ENCODE measurements at places on chromosomes 16 and 17. TPM values are rescaled to one million over a fixed set of nuclear protein-coding genes. Genes with fewer than 3 reads are reported as not detected.

Gene CDYL2
- 4.4 TPM for total RNA-seq

Gene CARD14
- not detected for total RNA-seq

Gene SDK2
- not detected for total RNA-seq

Gene DLX3
- total RNA-seq, result not detected

Gene SOST
- not detected for total RNA-seq

Gene VMO1
- not detected for total RNA-seq

Gene DNAI2
- total RNA-seq, result not detected

Gene PTX4
- total RNA-seq, result not detected

Gene MYH13
- total RNA-seq, result 0.16 TPM

Gene GP2
- not detected for total RNA-seq

Gene NTN1
- total RNA-seq, result not detected

Gene RTN4RL1
- total RNA-seq, result 0.54 TPM

Gene CCL4
- not detected for total RNA-seq

Gene CLEC10A
- not detected for total RNA-seq

Gene PITPNM3
- total RNA-seq, result 0.90 TPM

Gene NPIPA3
- not detected for total RNA-seq

Gene SLC6A2
- not detected for total RNA-seq

Gene SGCA
- not detected for total RNA-seq

Gene KCNJ12
- total RNA-seq, result 2.9 TPM

Gene DPEP2
- total RNA-seq, result not detected

Gene KRT13
- total RNA-seq, result not detected

Gene CRYBA1
- not detected for total RNA-seq

Gene ABAT
- total RNA-seq, result 2.8 TPM

Gene GAS2L2
- total RNA-seq, result 0.18 TPM

Gene PPP1R1B
- 3.4 TPM for total RNA-seq

Gene FBXW10B
- not detected for total RNA-seq

Gene SF3B3
- 98.3 TPM for total RNA-seq

Gene ARL17B
- 9.6 TPM for total RNA-seq
